Muscle of arm (tissue), 14 donors: ENCODE measurements at places on chromosomes 1 and 21. TPM values are rescaled to one million over a fixed set of nuclear protein-coding genes. Genes with fewer than 3 reads are reported as not detected.

HFM1 gene
- not detected for polyA plus RNA-seq

- no peak for DNase-seq
Observed at GRCh38 chr1:167723707-167724323, 2.0 kb downstream of the MPZL1 start.

DNA sequence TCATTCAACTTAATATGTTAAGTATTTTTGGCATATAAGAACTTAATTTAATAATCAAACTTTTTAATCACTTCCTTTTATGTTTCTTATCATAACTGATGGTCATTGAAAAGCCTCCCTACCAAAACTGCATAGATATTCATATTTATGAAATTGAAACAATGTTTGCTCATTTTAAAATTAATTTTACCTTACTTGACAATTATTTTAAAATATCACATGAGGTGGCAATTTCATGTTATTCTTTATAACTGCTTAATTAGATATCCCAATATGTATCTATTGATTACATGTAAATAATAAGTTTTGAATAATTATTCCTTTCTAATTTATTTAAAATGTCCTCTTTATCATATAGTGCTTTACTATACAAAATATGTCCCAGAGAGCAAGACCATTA is 266.1 kb upstream of the NRIP1 start:
- DNase-seq = no peak

- DNase-seq = no peak
Observed at GRCh38 chr1:201025571-201026002, 2.1 kb upstream of the KIF21B start.

DNA sequence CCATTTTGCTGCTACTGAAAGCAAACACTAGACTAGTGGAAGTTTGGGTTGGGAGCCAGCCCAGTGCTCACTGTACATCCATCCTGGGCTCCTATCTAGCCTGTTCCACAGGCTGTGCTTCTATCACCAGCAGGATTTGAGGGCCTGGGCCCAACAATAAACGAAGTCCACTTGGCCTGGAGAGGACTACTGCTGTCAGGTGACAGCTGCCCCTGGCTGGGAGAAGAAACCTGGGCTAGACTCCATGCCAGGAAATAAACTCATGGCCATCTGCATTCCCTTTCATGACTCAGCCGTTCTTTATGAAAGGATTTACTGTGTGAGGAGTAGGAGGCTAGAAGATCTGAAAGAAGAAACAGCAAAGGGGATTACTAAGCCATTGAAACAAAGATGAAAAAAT is 35.5 kb downstream of the COLGALT2 start:
- no peak for DNase-seq

SPRR2E gene
- not detected for polyA plus RNA-seq

DNA sequence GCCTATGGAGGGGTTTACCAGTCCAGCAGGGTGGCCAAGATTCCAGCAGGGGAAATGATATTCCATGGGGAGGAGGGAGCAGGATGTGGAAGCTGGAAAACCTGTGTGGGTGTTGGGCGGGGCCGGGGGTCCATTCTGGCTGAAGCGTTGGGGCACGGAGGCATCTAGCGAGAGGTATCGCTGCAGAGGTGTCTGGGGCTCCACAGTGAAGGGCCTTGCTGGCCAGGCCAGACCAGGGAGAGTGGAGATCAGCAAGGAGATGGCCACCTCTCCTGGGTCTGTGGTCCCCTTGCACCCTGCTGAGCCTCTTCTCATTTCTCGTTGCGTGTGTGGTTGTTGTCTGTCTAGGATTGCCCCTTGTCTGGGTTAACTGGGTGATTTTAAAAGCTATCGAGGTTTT is 6.2 kb downstream of the COQ8A start:
- DNase-seq = no peak

VCAM1 gene
- 10.7 TPM for polyA plus RNA-seq

- no peak for DNase-seq
Observed at GRCh38 chr1:96096613-96097321, 624.8 kb upstream of the PTBP2 start.

DNA sequence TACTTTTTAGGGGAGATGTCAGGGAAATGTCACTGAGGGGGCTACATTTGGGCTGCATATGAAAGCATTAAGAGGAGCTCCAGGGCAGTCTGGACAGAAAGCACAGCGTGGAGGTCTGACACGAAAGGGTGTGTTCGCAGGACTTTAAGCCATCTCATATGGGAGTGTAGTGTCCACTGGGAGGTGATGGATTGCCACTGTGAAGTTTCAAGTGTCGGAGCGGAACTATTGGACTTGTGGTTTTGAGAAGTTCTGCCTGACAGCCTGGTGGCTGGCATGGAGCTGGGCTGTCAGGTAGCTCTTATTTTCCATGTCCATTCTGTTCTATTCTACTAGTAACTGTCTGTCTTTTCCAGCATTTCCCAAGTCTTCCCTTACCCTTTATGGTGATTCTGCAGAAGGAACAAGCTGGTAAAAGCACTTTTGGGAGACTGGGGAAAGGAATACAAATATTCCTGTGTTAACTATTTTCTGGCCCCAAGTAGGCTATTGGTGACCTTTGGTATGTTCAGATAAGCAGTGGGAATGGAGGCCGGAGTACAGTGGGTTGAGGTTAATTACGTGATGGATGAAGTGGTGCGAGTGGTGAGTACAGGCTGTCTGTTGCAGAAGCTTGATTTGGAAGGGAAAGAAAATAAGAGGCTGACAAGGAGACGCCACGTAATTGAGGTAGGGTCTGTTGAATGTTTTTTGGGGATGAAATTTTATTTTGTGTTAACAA is 19.3 kb downstream of the B3GALT5 start:
- DNase-seq = no peak

DNA sequence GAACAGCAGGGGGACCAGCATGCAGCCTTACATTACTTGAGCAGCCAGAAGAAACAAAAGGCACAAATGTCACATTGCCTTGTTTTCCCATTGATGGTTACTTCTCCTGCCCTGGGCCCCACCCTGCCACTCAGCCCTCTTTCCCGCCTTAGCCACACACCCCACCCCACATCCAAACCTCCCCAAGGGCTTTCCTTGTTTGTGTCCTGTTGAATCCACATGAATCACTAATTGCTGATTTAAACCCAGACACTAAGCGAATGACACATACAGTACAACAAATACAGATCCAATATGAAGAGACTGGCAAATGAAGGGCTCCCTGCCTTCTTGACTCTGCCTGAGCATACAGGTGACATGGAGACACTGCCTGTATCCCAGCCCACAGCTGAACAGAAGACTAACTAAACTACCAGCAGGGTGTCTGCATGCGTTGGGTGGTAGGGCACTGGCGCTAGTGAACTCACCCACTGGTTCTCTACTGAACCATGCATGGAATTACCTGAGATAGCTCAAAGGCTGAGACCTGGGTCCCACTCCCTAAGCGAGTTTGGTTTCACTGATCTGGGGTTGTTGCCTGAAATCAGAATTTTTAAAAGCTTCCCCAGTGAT is 3.1 kb downstream of the IGSF3 start:
- no peak for DNase-seq

GBP2 gene
- polyA plus RNA-seq = 0.96 TPM

PTGFRN gene
- polyA plus RNA-seq = 144 TPM

GRCh38 chr1:183776731-183777130 is 28.2 kb upstream of the RGL1 start:
- no peak for DNase-seq

TFF2 gene
- not detected for polyA plus RNA-seq

DNA sequence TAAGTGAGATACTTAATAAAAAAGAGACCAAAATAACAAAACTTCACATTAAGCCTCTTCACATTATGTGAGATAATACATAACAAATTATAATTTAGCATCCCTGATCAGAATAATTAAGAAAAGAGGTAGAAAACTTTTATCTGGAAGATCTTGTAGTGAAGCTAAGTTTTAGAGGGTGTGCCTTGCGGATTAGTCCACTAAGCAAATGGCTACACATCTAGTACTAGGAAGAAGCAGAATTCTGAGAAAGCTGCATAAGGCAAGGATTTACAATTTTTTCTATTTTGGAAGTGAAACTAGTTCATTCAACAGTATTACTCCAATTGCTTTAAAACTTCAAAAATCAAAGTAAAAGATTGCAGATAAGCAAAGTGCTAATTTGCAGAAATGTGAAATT is 3.5 kb downstream of the YOD1 start:
- DNase-seq = no peak

DNA sequence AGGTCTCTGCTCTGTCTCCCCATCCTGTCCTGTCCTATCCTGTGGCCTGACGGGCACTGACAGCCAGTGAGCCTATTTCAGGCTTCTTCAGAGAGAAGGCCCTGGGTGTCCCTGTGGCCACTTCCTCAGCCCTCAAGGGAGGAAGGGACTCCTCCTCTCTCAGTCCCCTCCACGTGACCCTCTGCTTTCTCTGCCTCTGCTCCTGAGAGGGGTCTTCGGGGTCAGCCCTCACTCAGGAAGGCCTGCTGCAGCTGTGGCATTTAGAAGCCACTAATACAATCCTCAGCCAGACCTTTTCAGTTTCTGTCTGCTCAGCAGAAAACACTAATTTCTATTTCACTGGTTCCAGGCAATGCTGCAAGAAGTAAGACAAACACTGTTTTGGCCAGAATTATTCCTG is 43.6 kb upstream of the ETV3 start:
- DNase-seq = no peak

TDRD5 gene
- not detected for polyA plus RNA-seq

PLA2G2D gene
- not detected for polyA plus RNA-seq

DNA sequence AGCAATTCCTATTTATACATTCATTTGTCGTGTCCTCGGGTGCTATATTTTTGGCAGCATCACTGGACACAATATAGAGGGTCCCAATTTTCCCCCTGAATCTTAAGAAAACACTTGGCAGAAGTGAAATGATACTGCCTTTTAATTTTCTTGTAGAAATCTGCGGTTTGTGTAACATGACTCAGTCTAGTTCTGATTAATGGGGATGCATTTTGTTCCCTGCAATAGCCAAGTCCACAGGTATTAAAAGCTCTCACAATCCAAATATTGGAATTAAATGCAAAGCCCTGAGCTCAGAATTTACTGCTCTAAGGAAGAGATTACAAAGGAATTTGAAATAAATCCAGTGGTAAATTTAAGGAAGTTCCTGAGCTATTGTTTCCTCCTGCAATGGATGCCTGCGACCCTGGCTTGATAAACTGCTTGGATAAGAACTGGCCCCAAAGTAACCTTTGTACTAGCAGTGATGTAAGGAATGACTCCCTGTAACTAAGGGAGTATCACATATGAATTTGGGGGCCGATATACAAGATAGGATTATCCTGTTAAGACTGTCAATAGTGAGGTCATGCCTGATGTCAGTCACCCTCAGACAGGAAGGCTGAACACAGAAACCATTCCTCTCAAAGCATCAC is 349.7 kb upstream of the C1orf87 start:
- DNase-seq = no peak

DNA sequence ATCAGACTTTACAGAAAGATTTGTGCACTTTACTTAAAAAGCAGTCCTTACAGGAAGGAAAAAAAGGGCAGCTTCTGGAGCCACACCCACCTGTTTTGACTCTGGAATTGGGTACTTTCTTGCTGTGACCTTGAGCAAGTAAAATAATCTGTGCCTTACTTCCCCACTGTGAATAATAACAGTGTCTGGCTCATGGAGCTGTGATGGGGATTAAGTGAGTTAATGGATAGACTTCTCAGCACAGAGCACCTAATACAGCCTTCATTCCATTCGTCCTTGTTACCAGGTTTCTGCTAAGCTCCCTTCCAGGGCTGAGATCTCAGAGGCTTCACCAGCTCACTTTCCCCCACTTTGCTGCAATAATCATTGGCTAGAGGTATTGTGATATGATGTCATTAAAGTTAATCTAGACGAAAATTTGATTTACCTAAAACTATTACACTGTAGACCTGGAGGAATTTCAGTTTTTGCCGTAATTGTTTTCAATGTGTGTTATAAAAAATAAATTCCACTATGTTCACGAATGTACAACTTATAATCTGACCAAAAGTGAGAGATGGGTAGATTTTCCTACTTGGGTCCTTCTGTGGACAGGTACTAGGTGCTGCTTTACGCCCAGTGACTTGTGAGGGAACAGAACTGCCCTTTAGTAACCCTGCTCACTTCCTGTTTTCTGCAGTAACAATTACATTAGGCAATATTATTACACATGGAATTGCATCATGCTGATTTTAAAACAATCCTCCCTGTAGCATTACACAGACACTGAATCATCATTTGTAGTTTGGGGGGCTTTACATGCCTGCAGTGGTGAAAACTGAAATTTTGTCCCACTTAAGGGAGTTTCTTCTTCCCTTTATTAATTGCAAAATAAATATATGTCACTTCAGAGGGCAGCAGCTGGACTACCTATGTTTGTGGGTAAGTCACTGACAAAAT is 19.7 kb upstream of the ABCG1 start:
- no peak for DNase-seq

DNA sequence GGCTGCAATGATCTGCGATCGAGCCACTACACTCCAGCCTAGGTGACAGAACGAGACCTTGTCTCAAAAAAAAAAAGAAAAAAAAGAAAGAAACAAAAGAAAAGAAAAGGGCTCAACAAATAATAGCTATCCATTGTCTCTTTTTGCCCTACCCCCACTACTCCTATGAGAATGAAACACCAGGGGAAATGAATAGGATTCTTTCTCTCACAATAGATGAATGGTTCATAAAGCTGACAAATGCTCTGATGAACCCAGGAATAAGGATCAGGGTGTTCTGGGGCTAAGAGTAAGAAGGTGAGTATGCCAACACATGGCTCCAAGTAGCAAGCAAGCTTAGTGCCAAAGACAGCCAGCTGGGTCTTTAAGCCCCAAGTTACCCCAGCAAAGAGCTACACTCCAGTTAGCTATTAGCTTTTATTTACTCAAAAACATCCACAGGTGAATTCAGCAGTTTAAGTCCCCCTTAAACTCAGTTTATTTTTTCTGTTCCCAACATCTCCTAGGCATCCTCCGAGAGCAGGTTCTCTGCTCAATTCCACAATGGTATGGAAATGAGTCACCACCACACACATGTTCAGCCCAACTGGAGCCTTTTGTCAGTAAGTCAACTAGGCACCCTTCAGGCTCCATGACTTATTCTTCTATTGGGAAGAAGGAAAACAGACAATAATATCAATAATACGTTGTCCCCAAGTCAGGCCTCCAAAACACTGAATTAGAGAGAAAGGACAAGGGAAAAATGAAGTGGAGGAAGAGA is 4.2 kb downstream of the ADORA3 start:
- DNase-seq = no peak

DNA sequence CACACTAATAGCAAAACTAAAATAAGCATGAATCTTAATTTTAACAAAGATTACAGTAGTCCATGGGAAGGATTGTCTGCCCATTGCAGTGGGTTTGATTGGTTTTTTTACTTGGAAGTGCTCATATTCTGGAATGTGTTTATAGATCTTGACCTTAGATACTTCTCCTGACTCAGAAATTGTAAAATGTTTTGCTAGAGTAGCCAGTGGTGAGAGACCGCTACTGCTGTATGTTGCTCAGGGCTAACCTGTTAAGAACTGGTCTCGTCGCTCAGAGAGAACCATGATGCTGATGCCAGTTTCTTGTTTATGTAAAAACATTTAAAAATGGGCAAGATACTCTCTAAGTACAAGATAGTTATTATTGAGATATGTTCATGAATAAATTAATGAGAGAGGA is 99.9 kb downstream of the ROR1 start:
- DNase-seq = no peak

GRCh38 chr1:177163844-177164379 is 600 bp downstream of the ASTN1 start:
- DNase-seq = no peak
